Gastrocnemius medialis (tissue), 4 donors: ENCODE measurements at places on chromosomes 5 and 9. TPM values are rescaled to one million over a fixed set of nuclear protein-coding genes. Genes with fewer than 3 reads are reported as not detected.
A peak's percentile ranks its signal among the peaks of the same experiment; 100 is the strongest.

Gene PPP1R26
- total RNA-seq, result 2.6 TPM

Gene RMRP
- total RNA-seq, result 258 TPM

Gene NDUFA8
- total RNA-seq, result 114 TPM

Gene TTC39B
- 3.8 TPM for total RNA-seq

DNA sequence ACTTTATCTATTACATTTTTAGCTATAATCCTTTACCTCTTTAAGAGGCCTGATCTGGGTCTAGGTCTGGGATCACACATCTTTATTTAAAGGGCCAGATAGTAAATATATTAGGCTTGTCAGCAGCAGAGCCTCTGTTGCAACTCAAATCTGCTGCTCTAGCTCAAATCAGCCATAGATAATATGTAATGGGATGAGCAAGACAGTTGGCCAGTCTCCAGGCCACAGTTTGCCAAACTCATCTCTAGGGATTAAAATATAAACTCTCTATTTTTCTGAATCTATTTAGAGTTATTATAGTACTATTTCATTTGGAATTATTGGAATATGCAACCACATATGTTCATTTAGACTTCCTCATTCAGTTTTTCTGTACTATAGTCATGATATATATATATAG, 115.9 kb upstream of the MINAR2 start:
- H3K36me3 ChIP-seq, result no peaks in the 10 kb centered on the region
- DNase-seq, result no peak
- no peaks in the 10 kb centered on the region for H3K27me3 ChIP-seq
- H3K4me1 ChIP-seq, result no peaks in the 10 kb centered on the region

- H3K4me1 ChIP-seq, result no peaks in the 10 kb centered on the region
- DNase-seq, result no peak
- no peak overlapping the region for H3K27ac ChIP-seq
Observed at GRCh38 chr5:107531308-107531707, 139.4 kb downstream of the EFNA5 start.

GRCh38 chr5:39815711-39816110, 390.9 kb upstream of the DAB2 start:
- H3K36me3 ChIP-seq, result no peaks in the 10 kb centered on the region
- no peak overlapping the region for H3K4me3 ChIP-seq
- no peaks in the 10 kb centered on the region for H3K4me1 ChIP-seq

GRCh38 chr9:77981332-77981731, 50.3 kb downstream of the GNAQ start:
- peak; percentile 16 for DNase-seq
- peaks cover 22% of the 10 kb centered on the region for H3K4me1 ChIP-seq
- H3K27ac ChIP-seq, result peak overlapping the region; percentile 6
- H3K36me3 ChIP-seq, result no peaks in the 10 kb centered on the region
- no peaks in the 10 kb centered on the region for H3K27me3 ChIP-seq
- no peak overlapping the region for H3K4me3 ChIP-seq

DNA sequence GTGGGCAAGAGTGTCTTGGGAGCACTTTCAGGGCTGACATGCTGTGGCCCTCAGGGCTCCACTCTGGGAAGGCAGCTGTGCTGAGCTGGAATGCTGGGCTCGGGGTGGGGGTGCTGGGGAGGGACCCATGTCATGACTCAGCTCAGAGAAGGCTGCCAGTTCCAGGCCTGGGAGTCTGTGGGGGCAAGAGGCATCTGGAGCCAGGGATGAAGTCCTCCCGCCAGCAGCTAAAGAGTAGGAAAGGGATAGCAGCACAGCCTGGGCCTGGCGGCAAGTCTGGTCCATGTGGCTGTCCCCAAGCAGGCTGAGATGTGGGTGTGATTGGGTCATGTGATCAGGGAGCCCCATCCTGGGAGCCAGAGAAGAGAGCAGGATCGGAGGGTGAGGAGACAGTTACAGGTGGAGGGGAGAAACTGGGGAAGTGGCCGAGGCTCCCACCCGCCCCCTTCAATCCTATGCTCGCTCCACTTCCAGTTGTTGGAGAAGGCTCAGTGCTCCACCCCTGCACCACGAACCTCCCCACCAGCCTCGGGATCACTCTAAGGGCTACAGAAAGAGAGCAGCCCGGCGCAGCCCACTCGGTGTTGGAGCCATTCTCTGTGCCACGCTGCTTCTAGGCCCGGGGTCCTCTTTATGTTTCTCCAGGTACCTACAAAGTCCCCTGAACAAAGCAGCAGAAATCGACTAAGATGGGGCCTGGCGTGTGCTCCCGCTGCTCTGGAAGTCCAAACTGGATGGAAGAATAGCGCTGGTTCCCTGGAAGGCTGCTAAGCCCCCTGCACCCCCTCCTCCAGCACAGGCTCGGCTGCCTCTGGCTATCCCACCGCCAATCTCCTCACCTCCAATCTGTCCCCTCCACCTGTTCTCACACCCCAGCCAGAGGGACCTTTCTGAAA, 12.0 kb downstream of the PDGFRB start:
- peak; percentile 79 for DNase-seq
- no peaks in the 10 kb centered on the region for H3K27me3 ChIP-seq
- H3K4me3 ChIP-seq, result no peak overlapping the region
- H3K27ac ChIP-seq, result peak overlapping the region; percentile 76

GRCh38 chr5:168207450-168208029, 83.9 kb upstream of the WWC1 start:
- H3K36me3 ChIP-seq, result no peaks in the 10 kb centered on the region
- no peak overlapping the region for H3K4me3 ChIP-seq
- no peaks in the 10 kb centered on the region for H3K27me3 ChIP-seq
- no peak for DNase-seq

- DNase-seq, result no peak
- H3K27me3 ChIP-seq, result no peaks in the 10 kb centered on the region
- peak overlapping the region; percentile 29 for H3K27ac ChIP-seq
- no peaks in the 10 kb centered on the region for H3K36me3 ChIP-seq
- H3K4me3 ChIP-seq, result no peak overlapping the region
Observed at GRCh38 chr5:38806775-38807258, 39.0 kb upstream of the OSMR start.

DNA sequence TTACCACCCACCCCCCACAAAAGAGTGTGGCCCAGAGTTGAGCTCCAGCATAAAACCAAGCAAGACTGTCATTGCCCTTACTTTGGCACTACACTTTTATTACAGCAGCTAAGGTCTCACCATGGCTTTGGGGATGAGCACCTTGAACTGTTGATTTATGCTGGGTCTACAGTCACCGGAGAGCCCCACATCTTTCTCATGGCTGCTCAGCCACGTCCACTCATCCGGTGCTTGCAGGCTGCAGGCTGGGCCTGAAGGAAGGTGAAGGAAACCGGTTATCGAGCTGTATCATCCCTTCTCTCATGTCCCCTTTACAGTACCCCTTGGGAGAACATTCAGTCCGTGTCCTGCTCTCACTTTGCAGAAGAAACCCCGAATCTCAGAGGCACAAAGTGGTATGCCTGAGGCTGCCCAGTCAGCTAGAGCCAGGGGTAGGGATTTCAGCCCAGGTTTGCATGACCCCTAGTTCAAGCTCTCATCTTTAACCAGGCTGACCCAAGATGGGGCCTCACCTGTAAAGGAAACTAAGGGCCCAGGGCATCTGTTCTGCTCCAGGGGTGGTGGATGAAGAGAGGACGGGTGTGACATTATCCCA, 11.6 kb downstream of the TMOD1 start:
- H3K36me3 ChIP-seq, result no peaks in the 10 kb centered on the region
- H3K4me1 ChIP-seq, result peaks cover 72% of the 10 kb centered on the region
- no peak overlapping the region for H3K4me3 ChIP-seq
- H3K27me3 ChIP-seq, result no peaks in the 10 kb centered on the region
- DNase-seq, result no peak
- peak overlapping the region; percentile 89 for H3K27ac ChIP-seq

DNA sequence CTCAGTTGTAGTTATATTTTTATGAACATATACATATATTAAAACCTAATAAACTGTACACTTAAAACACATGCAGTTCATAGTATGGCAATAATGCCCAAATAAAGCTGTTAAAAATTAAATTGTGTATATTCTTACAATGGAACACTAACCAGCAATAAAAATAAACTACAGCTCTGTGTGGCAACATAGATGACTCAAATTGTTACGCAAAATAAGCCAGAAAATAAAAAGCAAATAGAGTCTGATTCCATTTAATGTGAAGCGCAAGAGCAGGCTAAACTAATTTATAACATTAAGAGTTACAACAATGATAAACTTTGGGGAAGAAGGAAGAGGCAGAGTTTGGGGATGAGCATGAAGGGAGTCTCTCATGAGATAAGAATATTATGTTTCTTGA, 597.3 kb downstream of the TLE1 start:
- no peaks in the 10 kb centered on the region for H3K27me3 ChIP-seq
- DNase-seq, result no peak
- no peaks in the 10 kb centered on the region for H3K4me1 ChIP-seq
- no peak overlapping the region for H3K4me3 ChIP-seq

- H3K4me3 ChIP-seq, result no peak overlapping the region
- no peaks in the 10 kb centered on the region for H3K4me1 ChIP-seq
- no peaks in the 10 kb centered on the region for H3K36me3 ChIP-seq
- DNase-seq, result no peak
- no peaks in the 10 kb centered on the region for H3K27me3 ChIP-seq
Observed at GRCh38 chr5:76413746-76414145, 10.7 kb downstream of the IQGAP2 start.

- DNase-seq, result no peak
- peaks cover 3% of the 10 kb centered on the region for H3K4me1 ChIP-seq
- H3K4me3 ChIP-seq, result no peak overlapping the region
- no peak overlapping the region for H3K27ac ChIP-seq
- H3K36me3 ChIP-seq, result no peaks in the 10 kb centered on the region
Observed at GRCh38 chr5:52710310-52710971, 77.3 kb upstream of the ITGA1 start.

- no peak for DNase-seq
- H3K36me3 ChIP-seq, result no peaks in the 10 kb centered on the region
Observed at GRCh38 chr5:148909040-148909439, 82.6 kb downstream of the ADRB2 start.
